NCI-H510A (cell line): ENCODE measurements at places on chromosomes 11 and 22.

- DNase-seq, result no peak
Observed at GRCh38 chr11:94746721-94747120, 21.4 kb upstream of the AMOTL1 start.

DNA sequence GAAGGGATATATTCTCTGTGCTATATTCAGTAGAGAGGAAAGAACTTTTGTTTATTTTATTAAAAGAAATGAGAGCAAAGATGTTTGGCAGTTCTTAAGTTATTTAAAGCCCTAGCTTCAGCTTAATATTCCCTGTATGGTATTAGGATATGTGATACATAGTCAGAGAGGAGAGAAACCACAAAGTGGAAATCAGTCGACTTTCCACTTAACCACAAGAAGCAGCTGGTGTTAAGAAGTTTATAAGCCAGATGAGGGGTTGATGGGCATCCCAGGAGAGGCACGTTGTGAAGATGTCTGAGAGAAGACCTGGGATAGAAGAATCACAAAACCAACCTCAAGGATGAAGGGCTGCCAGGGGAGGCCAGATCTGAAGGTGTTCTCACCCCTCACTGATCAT is 23.3 kb upstream of the PHF21B start:
- no peak for DNase-seq

- no peak for DNase-seq
Observed at GRCh38 chr22:38756711-38757463, 1.1 kb upstream of the SUN2 start.

GRCh38 chr11:17277024-17277584 is 565 bp downstream of the NUCB2 start:
- DNase-seq, result no peak

DNA sequence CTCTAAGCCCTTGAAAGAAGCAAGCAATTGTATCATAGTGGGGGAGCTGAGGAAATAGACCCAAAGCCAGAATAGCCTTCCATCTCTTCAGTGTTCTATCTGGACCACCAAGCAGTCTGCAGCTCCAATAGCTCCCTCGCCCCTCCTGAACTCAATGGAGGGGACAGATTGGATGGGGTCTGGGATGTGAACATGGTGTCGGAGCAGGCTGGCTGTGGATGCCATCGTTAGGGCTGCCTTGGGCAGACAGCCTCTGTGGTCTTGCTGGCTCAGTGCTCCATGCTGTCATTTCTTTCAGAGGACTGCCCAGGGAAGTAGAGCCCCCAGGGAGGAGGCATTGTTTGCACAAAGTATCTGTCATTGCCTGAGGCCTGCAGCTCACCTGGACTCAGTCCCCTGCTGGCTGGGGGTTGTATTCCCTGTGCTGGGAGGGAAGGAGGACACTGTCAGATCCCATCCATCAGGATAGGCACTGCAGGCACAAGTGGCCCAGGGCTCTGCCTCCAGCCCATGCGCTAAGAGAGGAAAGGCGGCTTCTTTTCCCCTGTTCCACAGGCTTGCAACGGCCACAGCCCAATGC is 537.7 kb downstream of the BUD13 start:
- DNase-seq, result no peak

DNA sequence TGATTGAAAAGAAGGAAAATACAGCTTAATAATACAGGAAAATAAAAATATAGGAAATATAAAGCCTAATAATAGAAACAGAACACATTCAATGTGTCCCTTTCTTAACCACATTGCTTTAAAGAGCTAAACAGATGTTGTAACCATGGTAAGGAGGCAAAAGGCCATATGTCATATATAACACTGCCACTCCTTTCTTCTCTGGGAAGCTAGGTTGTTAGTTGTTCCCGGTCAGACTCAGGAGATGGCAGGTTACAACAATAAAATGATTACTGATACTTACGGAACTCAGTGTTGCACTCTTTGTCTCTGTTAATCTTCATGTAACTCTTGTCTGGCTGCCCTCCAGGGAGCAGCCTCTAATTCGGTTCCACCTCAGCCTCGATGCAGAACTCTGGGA is 134.7 kb upstream of the PGR start:
- DNase-seq, result no peak

DNA sequence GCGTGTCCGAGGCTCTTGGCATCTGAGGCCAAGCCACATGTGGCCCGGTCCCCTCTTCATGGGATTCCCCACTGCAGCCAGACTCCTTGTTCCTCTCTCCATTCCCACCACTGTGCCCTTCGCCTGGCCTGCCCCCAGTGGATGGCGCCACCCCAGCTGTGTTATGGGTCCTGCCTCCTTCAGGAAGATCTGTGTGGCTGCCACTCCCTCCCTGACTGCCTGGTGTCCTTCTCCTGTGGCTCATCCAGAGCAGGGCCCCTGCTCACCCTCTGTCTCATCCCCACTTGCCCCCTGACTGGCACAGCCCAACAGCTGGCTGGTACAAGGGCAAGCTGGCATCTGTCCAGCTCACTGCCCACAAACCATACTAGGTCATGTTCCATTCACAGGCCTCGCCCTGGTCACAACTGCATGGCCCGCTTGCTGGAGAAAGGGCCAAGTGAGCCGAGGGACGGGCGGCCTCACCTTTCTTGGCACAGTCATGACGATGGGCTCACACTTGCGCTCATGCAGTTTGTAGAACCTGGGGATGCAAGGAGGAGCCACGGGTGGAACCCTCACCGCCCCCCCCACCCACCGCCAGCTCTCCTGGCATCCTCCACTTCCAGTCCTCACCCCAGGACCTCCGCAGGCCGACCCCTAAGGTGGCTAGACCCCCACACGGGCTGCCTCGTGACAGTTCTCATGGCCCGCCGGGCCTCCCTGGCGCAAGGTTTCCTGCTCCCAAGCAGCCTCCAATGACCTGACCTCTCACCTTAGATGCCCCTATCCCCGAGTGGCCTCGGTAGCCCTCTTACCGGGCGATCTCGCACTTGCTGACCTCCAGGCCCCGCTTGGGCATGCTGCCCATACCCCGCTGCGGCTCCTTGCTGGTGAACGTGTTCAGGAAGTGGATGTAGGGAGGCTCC is 2.1 kb upstream of the PTPRCAP start:
- DNase-seq, result no peak

DNA sequence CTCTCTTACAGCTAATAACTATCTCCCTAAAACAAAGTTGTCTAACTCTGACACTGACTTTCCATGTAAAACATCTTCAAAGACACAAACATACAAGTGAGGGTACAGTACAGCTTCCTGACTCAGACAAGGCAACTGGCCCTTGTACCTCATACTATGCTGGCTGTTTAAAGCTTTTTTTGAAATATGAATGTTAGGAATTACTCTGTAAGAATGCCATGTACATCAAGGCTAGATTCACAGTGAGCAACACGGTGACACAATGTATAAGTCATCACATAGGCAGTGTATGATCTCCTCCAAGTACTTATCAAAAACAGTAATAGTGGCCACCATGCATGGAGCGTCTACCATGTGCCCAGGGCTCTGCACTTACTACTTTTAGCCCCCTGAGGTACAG is 28.6 kb downstream of the ALG8 start:
- no peak for DNase-seq

DNA sequence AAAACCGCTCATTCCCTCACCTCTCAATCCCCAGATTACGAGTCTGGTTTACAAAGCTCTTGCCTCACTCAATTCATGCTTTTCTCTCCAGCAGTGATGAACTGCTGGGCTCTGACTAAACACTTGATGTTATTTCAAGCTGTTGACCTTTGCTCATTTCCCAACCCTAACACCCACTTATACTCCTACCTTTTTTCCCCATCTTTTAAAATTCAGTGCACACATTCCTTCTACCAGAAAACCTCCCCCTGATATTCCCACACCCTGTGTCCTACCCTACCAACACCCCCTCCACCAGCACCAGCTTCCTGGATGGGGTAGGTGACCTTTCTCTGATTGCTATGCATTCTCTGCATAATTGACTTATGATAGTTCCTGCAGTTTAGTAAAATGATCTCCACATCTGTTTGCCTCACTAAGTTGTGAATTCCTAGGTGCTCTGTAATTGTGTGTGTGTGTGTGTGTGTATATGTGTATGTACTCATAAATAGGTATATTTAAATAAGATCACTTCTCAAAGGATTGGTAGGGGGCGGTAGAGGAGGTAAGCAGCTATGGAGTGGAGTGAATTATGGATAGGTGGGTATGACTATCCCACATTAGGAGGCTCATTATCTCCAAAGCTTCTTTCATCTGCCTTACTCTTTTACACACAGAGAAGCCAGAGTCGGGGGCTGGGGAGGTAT is 842 bp downstream of the HEPACAM start:
- no peak for DNase-seq
